ENCODE measurements at places on chromosomes 2 and 18.

GRCh38 chr2:120941571-120942120 is 206.0 kb downstream of the GLI2 start:
- DNase-seq = no peak

DNA sequence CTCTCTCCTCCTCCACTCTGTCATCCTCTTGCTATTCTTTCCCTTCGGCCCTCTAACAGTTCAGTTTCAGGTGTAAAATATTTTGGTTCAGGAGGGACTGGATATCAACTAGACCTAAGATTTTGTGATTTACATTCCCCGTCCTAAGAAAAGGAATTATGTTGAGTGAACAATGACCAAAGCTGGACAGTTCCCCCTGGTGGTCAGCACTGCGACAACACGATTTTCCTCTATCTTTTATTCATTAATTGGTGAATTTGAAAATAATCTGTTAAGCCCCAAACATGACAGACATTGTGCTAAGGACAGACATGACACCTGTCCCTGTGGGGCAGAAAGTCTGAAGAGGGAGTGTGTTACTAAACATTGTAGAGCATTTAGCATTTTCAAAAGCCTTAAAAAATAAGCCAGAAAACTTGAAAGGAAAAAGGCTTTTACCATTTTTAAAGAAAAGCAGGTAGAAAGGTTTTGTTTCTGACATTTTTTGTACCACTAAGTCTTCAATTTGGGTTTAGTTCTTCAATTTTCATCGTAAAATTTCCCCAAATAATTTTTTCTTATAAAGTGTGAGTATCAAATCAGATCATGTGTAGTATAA is 28.4 kb upstream of the GTF2A1L start:
- peak; percentile 77 for DNase-seq

DNA sequence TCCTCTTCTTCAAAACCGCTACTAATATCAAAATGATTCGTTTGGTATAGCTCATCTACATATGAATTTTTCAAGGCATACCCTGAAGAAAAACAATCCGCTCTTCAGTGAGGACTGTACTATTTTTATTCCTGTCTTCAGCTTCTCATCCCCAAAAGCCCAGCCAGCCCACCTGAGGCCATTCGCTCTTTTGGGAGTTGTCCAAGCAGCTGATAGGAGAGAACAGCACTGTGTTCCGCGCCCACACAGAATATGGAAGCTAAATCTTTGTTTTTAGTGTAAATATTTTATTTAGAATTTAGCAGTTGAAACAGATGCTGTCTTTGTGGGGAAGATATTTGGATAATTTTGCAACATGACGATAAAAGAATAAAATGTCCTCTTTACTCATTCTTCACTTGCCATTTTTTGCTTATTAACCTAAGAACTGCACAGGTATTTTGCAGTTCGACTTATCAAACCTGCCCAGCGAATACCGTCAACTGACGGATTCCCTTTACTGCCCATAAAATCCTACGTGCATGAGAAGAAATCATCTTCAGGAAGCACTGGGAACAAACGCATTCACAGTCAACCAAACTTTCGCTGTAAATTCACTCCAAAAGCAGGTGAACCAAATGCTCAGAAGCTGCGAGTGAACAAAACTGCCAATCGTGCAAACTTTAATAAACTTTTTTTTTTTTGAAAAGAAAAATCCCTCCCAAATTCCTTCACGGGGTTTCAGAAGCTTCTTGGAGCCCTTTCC is 3.4 kb downstream of the ZNF521 start:
- DNase-seq = no peak

DNA sequence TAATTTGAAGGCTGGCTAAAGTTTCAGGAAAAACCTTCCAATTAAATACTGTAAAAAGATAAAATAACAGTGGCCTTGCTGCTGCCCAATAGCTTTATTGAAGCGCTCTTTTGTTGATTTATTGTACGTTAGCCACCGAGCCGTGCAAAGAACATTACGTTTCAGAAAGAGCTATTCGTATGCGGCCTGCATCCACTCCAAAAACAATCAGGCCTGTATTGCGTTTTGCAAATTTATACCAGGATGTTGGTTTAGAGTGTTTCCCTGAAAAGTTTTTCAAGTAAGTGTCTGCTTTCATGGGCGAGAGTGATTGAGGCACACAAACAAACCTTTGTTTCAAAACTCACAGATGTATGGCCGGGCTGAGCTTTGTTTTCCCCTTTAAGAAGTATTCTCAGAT is 257.2 kb upstream of the SALL3 start:
- DNase-seq = no peak

DNA sequence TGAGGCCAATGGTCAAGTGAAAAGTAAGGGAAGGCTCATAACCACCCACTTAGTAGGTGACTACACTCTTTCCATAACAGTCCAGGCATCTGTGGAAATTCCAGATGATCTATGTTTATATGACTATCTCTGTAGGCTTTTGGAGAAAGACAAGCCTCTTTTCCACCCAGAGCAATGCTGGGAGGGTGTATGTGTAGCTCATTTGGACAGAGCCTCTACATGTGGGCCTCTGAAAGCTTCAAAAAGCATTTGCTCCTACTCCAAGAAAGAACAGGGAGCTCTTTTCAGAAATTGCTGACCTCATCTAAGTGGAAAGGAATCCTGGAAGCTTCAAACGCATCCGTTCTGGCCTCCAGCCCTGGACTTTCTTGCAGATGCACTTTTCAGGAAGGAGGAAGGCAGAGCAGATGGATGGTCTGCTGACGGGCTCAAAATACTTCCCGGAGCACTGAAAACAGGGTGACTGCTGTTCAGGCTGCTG is 308.7 kb downstream of the LRATD1 start:
- DNase-seq = no peak

DNA sequence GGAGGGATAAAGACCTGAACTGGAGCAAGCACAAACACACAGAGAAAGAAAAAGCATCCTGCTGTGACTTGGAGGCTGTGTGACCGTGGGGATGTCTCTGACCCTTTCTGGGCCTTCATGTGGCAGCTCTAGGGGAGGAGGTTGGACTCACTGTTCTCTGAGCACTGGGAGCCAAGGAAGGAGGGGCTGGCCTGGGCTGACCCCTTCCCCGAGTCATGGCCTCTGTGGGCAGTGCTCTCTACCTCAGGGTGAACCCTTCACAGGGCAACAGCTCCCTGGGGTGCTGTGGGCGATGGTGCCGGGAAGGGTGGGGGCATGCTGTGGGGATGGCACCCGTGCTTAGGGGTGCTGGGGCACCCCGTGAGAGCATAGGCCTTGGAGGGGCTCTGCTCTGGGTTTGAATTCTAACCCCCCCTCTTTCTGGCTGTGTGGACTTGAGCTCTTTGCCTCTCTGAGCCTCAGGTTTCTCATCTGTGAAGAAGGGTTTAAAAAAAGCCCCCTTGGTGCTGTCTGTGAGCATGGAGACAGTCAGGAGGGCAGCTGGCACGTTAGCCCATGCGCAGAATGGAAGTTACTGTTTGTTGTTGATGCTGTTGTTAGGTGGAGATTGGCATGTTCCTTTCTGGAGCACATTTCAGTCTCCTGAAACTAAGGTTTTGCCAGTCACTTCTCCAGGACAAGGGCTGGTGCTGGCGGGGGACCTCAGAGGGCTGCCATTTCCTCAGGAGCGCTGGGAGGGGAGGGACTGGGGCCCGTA is 700 bp downstream of the TOGARAM2 start:
- DNase-seq = no peak

Data from adipocyte (in vitro differentiated cells).